Lung (tissue), 17 donors: ENCODE measurements at places on chromosomes 2 and 18. TPM values are rescaled to one million over a fixed set of nuclear protein-coding genes. Genes with fewer than 3 reads are reported as not detected.

Gene NEB
- total RNA-seq = 0.83 TPM

GRCh38 chr2:207501802-207502576 lies 27.8 kb upstream of the CREB1 start:
- no peak for DNase-seq

Gene SERPINB5
- total RNA-seq = 0.37 TPM

DNA sequence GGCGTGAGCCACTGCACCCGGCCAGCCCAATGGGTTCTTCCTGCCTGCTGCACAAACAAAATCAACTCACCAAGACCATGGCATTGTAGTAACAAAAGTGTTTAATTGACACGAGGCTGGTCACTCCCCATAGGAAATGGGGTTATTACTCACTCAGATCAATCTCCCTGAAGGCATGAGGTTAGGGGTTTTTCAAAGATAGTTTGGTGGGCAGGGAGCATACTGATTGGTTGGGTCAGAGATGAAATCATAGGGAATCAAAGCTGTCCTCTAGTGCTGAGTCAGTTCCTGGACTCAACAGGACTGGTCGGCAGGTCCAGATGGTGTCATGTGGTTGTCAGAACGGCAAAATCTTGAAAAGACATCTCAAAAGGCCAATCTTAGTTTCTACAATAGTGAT lies 122.1 kb downstream of the TMEM17 start:
- DNase-seq = no peak

- no peak for DNase-seq
Observed at GRCh38 chr2:80256782-80257167, 47.8 kb downstream of the LRRTM1 start.

DNA sequence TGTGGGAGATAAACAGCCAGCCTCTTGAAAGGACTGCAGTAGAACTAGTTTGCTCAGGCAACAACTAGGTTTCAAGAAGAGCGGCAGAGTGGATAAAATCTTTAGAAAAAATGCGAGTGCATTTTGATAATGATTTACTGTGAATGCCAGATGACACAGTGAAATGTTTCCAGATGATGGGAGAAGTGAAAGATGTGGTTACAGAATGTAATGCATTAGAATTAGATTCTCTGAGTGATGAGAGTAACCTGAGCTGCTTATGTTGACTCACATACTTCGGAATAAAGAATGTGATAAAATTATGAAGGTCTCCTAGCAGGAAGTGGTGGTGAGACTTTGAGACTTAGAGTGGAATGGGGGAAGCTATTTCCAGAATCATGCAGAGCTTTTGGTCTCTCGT lies 184.3 kb downstream of the GULP1 start:
- no peak for DNase-seq

GRCh38 chr18:44708451-44709083 lies 27.9 kb downstream of the SETBP1 start:
- DNase-seq = peak; percentile 79

GRCh38 chr2:75547345-75548035 lies 13.2 kb downstream of the EVA1A start:
- DNase-seq = no peak

Gene FEV
- not detected for total RNA-seq

GRCh38 chr2:127541809-127542208 lies 6.3 kb downstream of the MYO7B start:
- DNase-seq = peak; percentile 58

GRCh38 chr2:65326276-65326675 lies 98.6 kb downstream of the ACTR2 start:
- no peak for DNase-seq

Gene PAX8
- 0.28 TPM for total RNA-seq

GRCh38 chr2:234412726-234413125 lies 84.2 kb downstream of the ARL4C start:
- DNase-seq = no peak

DNA sequence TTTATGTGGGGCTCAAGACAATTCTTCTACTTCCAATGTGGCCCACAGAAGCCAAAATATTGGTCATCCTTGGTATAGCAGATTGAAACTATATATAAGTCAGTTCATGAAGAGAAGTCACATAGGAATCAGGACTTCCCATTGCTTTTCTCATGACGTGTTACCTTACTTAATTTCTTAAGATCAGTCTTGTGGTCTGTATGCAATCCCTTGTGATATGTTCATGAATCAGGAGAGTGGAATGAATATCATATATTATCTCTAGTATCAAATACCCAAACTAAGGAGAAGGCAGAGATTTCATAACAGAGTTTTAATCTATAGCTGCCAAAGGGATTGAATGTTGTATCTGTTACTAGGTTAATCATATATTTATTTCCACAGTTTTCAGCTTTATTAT lies 1390.4 kb downstream of the SUCLG1 start:
- no peak for DNase-seq
